ENCODE measurements at places on chromosomes 1 and 21.
A peak's percentile ranks its signal among the peaks of the same experiment; 100 is the strongest.

- no peak for DNase-seq
Measured at GRCh38 chr1:218299416-218299815, 14.3 kb downstream of the RRP15 start.

DNA sequence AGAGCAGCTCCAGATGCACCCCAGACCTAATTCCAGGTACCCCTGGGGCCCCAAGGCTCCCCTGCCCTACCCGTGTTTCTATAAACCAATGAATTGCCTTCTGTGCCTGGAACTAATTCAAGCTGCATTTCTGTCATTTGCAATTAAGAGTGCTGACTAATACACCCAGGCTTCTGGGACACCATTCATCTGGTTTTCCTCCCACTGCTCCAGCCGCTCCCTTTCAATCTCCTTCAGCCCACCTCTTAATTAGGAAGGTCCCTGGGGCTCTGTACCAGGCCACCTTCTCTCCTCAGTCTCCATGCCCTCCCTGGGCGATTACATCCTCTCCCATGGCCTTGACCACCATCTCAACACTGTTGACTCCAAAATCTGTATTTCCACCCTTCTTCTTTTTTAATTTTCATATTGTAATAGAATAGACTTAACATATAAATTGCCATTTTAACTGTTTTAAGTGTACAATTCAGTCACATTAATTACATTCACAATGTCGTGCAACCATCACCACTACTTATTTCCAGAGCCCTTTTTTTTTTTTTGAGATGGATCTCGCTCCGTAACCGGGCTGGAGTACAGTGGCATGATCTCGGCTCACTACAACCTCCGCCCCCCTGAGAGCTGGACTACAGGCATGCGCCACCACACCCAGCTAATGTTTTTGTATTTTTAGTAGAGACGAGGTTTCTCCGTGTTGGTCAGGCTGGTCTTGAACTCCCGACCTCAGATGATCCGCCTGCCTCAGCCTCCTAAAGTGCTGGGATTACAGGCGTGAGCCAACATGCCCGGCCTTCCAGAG, 9.2 kb upstream of the GJB3 start:
- DNase-seq = no peak

GRCh38 chr1:208874915-208875314, 630.7 kb upstream of the PLXNA2 start:
- no peak for DNase-seq

GRCh38 chr1:184988506-184988905, 14.2 kb upstream of the NIBAN1 start:
- no peak for DNase-seq

GRCh38 chr21:43702785-43703034, 16.2 kb upstream of the PDXK start:
- DNase-seq = no peak

DNA sequence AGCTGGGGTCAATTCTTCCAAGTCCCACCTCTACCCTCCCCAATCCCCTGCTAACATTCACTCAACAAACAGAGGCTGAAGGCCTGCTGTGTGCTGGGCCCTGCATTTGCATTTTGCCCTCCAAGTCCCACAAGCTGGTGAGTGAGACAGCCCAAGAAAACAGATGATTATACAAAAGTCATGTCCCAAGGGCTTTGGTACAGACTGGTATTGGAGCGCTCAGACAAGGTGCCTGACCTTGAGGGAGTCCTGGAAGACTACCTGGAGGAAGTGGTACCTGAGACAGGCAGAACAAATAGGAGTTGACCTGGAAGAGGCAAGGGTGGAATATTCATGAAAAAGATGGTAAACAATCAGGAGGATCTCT, 4.2 kb downstream of the LMOD1 start:
- no peak for DNase-seq

- no peak for DNase-seq
Measured at GRCh38 chr1:12052997-12053686, 10.0 kb upstream of the TNFRSF8 start.

DNA sequence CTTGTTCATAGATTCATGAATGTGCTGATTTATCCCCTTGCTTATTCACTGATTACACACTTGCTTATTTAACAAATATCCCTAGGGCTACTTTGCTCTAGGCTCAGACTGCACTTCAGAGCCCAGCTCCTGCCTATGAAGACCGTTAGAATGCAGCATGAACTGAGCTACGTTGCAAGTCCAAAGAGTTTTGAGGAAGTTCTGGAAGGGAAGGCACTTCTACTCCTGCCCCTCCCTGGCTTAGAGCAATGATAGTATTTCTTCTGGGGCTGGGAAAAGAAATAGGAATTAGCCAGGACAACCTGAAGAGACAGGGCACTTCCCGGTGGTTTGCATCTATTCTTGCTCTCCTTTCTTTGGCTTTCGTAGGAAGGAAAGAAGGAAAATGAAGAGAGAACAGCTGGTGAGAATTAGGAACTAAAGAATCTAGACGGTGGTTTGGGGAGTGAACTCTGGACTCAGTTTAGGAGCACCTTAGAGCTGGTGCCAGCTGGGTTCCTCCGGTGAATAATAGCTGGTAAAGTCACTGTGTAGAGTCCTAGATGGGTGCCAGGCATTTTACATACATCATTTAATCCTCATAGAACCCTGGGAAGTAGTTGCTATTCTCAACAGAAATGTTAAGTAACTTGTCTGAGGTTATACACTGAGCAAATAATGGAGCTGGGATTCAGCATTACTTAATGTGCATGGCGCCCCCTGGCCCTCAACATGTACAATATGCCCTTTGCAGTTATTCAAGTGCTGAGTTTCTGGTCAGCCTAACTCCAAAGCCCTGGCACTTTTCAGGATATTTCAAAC, 65.9 kb downstream of the NDUFS5 start:
- peak; percentile 67 for DNase-seq

DNA sequence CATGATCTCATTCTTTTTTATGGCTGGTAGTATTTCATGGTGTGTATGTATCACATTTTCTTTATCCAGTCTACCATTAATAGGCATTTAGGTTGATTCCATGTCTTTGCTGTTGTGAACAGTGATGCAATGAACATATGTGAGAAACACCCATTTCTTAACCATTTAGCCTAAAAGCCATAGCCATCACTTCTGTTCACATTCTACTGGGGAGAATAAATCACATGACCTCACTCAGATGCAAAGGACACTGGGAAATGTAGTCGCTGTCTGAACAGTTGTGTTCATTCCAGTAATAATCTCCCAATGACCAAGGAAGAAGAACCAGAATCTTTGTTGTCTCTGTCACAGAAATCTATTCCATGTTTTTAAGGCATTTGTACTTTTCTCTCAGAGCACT, 15.1 kb upstream of the PLA2G2E start:
- no peak for DNase-seq

DNA sequence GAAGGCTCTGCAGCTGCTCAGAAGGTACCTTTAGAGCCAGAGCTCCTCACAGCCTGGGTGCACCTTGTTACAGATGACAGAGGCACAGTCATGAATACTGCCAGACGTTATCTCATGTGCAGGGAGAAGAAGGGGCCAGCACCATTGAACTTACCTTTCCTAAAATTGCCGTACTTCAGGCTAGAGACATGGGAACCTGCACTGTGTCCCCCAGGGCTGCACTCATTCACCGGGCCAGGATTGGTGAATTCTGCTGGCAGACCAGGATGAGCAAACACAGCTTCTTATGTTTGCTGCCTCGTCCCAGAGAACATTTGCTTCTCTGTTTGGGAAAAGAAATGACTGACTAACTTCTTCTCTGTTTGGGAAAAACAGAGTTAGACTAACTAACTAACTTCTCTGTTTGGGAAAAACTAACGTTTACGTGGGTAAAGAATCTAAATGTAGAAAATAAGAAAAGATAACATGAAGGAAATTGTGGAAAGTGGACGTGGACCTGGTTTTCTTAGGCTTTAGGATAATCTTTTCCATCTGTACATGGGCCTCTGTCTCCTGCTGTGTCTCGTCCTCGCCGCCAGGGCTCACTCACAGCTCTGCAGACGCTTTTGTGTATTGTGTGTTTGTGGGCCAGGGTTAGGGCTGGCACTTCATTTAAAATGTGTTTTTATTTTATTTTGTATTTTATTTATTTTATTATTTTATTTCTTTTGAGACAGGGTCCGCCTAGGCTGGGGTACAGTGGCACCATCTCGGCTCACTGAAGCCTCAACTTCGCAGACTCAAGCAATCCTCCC, 9.9 kb downstream of the OBSCN start:
- DNase-seq = no peak

DNA sequence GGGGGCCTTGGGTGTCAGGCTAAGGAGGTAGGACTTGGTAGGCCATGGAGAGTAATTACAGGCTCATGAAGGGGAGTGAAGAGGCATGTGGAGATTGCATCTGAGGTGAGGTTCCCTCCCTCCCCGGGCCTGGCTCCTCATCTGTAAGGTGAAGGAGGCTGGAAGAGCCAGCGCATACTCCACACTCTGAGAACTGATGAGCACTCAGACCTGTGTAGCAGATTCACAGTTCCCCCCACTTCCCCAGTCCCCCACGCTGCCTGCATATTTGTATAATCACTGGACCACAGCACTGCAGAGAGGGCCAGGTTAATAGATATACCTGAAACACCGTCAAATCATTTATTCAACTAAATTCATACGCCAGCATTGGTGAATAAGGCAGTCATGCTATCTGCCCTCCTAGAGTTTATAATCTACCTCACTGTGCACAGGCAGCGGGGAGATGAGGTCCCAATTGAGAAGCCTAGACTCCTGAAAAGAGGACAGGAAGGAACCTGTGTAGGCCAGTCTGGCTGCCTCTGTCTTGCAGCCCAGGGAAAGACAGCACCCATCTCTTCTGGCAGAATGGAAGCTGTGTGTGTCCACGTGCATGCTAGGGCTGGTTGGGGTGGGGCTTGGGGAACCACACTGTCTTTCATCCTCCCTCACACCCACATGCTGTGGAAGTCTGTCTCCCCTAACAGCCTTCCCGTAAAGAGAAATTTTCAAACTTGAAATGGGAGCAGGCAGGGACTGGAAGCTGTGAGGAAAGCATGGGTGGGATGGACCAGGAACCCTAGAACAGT, 110.6 kb upstream of the ATP1A1 start:
- DNase-seq = no peak

- DNase-seq = peak; percentile 10
Measured at GRCh38 chr1:84611796-84612195, 37.6 kb upstream of the CTBS start.

DNA sequence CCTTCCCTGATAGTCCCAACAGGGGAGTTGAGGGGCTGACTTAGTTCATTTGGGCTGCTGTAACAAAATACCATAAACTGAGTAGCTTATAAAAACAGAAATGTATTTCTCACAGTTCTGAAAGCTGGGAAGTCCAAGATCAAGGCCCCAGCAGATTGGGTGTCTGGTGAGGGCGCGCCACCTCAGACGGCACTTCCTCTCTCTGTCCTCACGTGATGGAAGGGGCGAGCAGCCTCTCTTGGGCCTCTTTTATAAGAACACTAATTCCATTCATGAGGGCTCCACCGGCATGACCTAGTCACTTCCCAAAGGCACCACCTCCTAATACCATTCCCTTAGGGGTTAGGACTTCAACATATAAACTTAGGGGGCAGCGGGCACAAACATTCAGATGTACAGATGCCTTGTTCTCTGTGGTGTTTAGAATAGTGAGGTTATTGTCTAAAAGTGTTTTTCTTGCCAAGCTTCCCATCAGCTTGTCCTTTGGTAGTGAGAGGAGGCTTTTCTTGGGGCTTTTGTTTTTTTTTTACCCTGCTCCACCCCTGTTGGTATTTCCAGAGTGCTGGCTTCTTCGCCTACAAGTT, 20.3 kb downstream of the NIPAL3 start:
- no peak for DNase-seq

- no peak for DNase-seq
Measured at GRCh38 chr1:187922255-187922654, 1093.5 kb downstream of the PLA2G4A start.

- DNase-seq = no peak
Measured at GRCh38 chr21:21018821-21019220, 20.6 kb downstream of the NCAM2 start.

- peak; percentile 45 for DNase-seq
Measured at GRCh38 chr21:31185663-31186062, 147.4 kb upstream of the KRTAP19-8 start.

- DNase-seq = no peak
Measured at GRCh38 chr1:67434491-67434890, 4.3 kb upstream of the SERBP1 start.

GRCh38 chr1:54608566-54609230, 14.6 kb downstream of the FAM151A start:
- no peak for DNase-seq

- DNase-seq = no peak
Measured at GRCh38 chr1:51792864-51793263, 85.7 kb downstream of the NRDC start.

DNA sequence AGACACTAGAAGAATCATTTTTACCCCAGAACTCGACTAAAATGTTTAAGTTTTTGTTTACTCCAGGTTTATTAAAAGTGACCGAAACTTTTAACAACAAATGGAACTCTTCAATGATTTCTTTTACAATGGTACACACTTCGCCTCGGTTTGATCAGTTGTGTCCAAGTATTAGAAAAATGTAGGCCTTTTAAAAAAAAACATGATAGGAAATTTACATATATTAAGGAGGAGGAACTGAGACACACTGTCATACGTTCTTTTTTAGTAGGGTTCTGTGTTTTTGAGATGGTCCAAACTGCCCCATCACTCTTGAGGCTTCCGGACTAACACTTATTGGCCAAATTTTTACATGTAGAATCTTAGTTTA, 1.3 kb downstream of the PRDM2 start:
- DNase-seq = no peak

DNA sequence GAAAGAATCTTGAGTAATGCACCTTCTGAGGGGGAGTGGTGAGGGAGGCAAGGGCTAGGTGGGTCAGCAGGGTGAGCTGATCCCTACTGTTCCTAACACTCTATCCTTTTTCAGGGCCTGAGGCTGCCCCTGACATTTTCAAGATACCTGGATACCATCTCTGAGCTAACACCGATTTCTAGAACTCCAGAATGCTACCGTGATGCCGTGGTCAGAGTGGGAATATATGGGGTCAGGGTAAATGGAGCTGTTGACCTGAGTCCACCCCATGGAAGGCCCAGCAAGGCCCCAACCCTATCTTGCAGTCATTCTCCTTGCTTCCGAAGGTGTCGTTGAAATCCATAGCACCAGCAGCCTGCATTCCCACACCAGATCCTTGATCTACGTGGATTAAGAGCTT, 18.0 kb upstream of the PTPRF start:
- no peak for DNase-seq

DNA sequence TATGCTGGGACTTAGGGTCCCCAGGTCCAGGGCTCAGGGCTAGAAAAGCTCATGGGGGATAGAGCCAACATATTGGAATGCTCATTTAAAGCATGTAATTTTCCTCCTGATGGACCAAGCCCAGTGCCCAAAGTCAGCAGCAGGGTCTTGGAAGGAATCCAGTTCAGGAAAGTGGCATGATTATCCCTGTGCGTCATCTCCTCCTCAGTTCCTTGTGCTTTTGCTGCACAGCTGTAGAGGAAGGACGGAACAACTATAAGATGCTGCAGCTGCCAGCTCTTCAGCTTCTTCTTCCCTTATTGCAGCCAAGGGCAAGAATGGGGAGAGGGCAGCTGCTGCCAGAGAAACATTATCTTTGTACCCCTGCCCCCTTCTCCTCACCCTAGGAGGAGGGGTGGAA, 58.4 kb downstream of the OVGP1 start:
- DNase-seq = no peak

DNA sequence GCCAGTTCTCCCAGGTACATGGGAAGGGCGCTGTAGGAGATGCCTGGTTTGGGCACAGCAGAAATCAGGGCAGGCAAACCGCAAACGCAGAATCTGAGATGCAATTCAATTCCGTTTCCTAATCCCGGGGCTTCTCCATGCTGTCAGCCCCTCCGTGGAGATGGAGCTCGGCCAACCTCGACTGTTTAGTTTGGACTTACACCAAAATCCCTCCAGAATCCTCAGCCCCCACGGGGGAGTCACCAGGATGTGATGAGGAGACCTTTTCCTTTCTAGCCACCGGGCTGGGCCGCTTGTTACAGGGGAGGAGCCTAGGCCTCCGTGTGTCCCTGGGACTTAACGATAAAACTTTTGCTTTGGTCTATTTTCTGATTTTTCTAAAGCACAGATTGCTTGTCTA, 7.9 kb downstream of the SLC2A7 start:
- no peak for DNase-seq

All from CD4-positive, alpha-beta T cell treated with Interleukin-10 for 1 hour (primary cell).